GM13977 (cell line): ENCODE measurements at places on chromosomes 12 and 14.

DNA sequence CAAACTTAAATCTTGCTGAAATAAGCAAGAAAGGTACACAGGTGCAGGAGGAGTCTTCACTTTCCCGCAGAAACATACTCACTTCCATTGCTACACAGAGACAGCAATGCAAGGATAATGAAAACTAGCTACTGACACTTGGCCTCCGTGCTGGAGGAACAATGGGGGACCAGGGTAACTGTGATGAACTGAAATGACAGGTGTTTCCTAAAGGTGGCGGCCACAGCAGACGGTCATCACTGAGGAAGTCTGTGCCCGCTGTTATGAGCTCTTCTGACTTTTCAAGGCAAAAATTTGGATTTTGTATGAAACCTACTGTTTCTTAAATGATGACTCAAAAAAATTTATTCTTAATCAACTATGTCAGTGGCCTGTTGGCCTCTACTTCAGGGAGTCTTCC lies 189.4 kb downstream of the CACNA1C start:
- DNase-seq = no peak

DNA sequence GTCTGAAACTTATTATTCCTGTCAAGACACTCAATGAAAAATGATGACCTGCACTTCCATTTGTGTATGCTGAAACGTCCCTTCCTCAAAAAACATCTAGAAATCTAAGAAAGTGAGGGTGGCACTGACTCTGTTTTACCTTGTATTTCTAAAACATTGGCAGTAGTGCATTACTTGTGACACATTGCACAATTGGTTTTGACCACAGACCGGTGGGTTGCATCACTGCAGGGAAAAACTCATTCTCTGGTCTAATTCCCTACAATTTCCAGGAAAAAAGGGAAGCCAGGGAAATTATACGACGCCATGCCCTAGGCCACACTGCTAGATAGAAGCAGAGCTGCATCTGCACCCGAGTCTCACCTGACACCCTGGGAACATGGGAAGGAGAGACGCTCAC lies 156.7 kb downstream of the NTF3 start:
- no peak for DNase-seq

DNA sequence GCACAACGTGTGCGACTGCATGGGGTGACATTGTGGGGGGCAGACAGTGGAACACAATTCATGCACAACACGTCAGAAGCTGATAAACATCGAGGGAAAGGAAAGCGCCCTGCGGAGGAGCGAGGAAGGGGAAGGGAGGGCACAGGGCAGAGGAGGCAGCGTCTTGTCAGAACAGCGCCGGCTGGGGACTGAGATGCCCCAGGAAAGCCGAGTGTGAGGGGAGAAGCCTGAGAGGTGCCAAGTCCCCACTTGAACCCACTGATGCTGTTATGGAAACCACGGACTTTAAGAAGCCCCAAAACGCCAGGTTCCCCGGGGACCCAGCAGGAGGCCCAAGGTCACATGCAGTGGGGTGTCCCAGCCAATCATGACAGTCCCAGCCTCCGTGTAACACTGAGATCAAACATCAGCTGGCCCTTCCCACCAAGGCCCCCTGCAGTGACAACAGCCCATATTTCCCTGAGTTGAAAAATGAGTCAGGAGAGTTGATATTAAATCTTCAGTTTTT lies 70.0 kb downstream of the GALNT9 start:
- DNase-seq = no peak

- DNase-seq = no peak
Observed at GRCh38 chr12:19744705-19745218, 305.5 kb downstream of the AEBP2 start.

GRCh38 chr14:30322819-30323218 lies 236.1 kb upstream of the G2E3 start:
- DNase-seq = no peak

GRCh38 chr12:53870117-53870516 lies 68.5 kb upstream of the HOXC13 start:
- DNase-seq = no peak

- no peak for DNase-seq
Observed at GRCh38 chr12:70571705-70572268, 65.4 kb downstream of the PTPRB start.

- no peak for DNase-seq
Observed at GRCh38 chr12:13208533-13209435, 12.3 kb downstream of the EMP1 start.

- DNase-seq = no peak
Observed at GRCh38 chr12:3945671-3946070, 72.5 kb upstream of the PARP11 start.

- DNase-seq = peak; percentile 70
Observed at GRCh38 chr12:12636641-12637040, 25.0 kb downstream of the CREBL2 start.

GRCh38 chr12:31599053-31599452 lies 8.1 kb upstream of the DENND5B start:
- DNase-seq = peak; percentile 34

DNA sequence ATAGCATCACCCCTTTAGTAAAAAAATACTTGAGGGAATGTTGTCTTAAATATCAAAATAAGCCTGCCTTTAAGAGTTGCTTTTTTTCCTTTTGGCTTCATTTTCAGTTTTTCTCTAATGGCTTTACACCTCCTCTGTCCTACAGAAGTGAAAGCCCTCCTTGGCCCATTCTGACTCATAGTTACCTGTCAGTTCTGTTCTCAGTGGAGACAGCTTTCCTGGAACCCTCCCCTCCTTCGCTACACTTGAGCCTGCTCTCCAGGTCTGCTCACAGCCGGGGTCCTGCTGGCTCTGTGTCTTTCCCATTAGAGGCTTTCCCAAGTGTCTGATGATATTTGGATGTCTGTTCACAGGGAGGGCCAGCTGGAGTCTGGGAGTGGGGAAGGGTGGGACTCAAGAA lies 84.0 kb downstream of the PELI2 start:
- peak; percentile 16 for DNase-seq

- DNase-seq = peak; percentile 17
Observed at GRCh38 chr12:75722714-75723200, 211.3 kb upstream of the KRR1 start.

DNA sequence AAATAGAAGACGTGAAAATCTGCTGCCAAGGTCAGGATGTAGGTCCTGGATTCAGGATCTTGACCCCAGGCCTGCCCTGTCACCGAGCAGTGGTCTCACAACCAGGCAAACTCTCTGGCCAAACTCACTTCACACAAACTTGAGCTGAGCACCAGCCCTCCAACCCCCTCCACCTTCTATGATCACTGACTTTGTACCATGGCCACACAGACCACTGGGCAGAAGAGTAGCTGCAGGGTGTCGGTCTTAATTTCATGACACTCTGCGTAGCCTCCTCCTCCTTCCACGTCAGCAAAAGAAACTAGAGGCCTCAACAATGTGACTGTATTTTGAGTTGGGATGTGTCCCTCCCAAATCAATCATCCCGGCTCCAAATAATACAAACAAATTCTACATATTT lies 7.2 kb upstream of the TBX3 start:
- no peak for DNase-seq

GRCh38 chr12:13631873-13632272 lies 349.5 kb downstream of the GRIN2B start:
- DNase-seq = no peak

GRCh38 chr12:89070603-89071002 lies 281.7 kb downstream of the DUSP6 start:
- DNase-seq = no peak

GRCh38 chr14:32370714-32371113 lies 41.6 kb downstream of the AKAP6 start:
- DNase-seq = no peak

- DNase-seq = no peak
Observed at GRCh38 chr14:104462651-104463630, 116.6 kb upstream of the C14orf180 start.

- no peak for DNase-seq
Observed at GRCh38 chr12:101165319-101165718, 44.7 kb downstream of the SLC5A8 start.

DNA sequence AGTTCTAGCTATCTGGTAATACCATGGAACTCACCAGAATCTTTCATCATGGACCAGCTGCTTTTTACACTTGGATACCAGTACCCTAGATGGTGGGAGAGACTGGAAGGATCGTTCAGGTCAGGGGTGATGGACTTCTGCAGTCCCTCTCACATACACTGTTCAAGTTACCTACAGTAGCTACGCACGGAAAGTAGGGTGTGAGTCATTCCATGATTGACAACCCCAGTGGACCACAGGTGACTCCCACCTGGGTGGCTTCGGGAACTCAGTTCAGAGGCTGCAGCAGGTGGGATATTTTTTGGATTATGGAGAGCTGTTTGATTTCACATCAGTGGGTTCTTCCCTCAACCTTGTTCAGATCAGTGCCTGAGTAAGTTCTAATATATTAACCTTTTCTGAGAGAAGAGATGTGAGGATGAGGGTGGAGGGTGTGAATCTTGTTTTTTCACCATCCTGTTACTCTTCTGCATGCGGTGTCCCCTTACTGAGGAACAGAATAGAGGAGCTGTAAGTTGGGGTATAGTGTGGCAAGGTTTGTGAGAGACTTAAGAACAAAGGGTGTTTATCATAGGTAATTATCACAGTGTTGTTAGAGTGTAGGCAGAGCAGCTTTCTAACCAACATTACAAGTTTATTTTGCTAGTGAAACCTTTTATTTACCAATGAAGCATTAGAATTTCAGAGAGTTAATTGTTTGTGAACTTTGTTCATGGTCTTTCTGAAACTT lies 39.6 kb downstream of the PRKCH start:
- no peak for DNase-seq

DNA sequence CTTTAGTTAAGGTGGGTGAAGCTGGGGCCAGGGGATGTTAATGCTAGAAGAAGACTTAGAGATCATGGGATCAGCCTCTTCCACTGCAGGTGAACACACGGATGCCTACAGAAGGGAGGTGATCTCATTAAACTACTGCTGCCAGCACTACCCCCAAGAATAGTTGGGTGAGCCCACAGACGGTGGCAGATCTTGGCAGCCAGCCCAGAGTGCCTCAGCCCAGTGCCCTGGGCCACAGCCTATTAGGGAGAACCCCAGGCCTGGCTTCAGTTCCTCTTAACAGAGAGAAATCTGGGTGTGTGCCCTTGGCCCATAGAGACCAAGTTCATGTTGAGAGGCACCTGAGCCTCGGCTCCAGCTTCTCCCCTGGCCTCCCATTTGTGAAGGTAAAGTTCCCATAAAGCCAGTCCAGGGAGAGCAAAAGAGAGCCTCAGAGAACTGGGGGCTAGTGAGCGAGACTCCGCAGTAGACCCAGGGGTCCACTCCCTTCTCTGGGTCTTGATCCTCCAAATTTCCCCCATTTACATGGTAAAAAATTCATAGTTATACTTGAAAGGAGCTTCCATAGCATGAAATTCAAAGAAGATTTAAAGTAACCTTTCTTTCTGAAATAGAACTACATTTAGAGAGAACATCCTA lies 125.0 kb upstream of the CCND2 start:
- no peak for DNase-seq

DNA sequence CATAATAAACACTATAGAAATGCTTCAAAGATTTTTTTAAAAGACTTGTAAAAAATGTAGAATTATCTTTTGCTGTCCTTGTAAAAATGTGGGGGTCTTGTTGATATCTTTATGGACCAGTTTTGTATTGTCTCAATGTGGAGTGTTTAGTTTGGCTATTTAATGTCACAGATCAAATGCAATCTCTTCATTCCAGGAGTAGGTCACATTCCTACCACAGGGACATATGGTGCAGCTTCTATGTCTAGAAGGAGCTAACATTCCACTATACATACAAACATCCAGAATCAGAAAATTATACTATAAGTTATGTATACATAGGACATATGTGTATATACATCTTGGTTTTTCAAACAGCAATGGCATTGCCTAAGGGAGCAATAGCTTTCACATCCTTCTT lies 345.7 kb downstream of the BMP4 start:
- DNase-seq = no peak

GRCh38 chr12:49013428-49013827 lies 5.1 kb downstream of the PRKAG1 start:
- DNase-seq = no peak

DNA sequence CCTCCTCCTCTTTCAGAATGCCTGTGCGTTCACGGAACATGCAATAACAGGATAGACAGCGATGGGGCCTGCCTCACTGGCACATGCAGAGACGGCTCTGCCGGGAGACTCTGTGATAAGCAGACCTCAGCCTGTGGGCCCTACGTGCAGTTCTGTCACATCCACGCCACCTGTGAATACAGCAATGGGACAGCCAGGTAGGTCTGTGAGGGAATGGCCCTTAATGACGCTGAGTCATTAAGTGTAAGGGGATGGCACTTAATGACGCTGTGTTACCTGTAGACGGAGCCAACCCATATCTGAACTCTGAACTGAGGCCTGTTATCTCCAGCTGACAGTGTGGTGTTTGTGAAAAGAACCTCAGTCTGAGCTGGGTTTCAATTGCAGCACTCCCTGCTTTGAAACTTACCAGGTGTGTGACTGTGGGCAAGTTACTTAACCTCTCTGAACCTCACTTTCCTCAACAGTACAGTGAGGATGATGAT lies 86.9 kb downstream of the STAB2 start:
- DNase-seq = no peak

GRCh38 chr12:18716236-18716635 lies 21.6 kb downstream of the PLCZ1 start:
- no peak for DNase-seq
